IMR-90 (cell line): ENCODE measurements at places on chromosomes 1 and 21. TPM values are rescaled to one million over a fixed set of nuclear protein-coding genes. Genes with fewer than 3 reads are reported as not detected.
A peak's percentile ranks its signal among the peaks of the same experiment; 100 is the strongest.

- no peak for DNase-seq
Measured at GRCh38 chr1:74437035-74437434, 75.4 kb downstream of the LRRC53 start.

GRCh38 chr1:89356658-89357400 is 7.0 kb upstream of the GBP6 start:
- peak; percentile 38 for DNase-seq

DNA sequence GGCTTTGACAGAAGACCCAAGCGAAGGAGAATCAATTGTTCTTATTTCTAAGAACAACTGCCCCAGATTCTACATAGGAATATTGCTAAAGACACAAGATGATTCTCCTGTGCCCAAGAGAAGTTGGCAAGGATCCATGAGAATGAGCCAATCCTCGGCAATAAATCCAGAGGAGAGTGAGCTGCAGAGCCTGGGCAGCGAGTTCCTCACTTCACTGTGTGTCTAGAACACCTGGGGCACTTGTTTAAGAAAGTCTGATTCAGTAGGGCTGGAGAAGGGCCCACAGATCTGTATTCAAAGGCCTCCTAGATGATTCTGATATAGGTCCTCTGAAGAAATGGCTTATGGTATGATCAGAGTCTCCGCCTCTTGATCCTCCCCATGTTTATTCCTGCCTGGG is 31.8 kb downstream of the GADD45A start:
- peak; percentile 20 for DNase-seq

DNA sequence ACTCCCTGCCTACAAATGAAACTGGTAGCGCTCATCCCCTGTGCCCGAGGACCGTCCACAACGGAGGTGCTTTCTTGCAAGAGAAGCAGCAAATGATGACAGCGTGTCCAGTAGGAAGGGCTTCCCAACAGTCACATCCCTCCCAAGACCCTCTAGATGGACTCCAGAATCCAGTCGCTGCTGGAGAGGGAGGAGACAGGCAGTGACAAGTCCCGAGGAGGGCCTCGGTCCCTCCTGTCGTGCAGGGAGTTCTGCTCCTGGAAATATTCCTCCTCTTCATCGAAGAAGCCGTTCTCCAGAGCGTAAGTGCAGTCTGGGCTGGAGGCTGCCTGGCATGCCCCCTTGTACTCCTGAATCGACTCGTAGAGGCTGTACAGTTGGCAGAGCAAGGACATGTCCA is 20.3 kb downstream of the FAM89A start:
- no peak for DNase-seq

DNA sequence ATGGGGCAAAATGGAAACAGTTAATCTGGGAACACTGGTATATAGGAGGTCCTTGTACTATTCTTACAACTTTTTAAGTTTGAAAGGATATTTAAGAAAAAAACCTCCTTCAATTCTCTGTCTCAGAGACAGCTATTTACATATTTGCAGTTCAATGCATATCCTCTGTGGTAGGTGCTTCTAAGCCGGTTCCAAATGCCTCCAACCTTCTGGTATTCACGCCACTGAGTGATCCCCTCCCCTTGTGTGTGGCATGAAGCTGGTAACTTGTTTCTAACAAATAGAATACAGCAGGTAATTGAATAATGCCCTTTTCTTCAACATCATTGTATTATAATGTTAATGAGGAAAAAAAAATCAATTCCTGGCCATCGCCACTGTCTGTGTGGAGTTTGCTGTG is 91.2 kb downstream of the PROX1 start:
- DNase-seq, result no peak

DNA sequence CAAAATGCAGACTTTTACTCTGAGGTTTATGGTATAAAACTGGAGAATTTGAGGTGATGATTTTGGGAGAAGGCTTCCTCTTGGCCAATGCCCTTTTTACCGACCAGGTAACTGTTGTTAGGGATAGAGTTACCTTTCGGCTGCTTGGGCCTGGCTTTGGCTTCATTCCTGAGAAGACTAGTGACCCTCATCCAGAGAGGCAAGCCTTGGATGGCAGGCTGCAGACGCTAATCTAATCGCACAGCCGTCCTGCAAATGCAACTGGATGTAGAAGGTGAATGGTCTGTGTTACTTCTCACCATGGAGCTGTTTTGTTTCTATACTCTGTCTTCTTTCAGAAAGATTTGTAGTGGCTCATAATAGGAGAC is 124.6 kb downstream of the CNIH3 start:
- DNase-seq, result no peak

GRCh38 chr1:186016856-186017255 is 282.7 kb downstream of the HMCN1 start:
- no peak for DNase-seq

- no peak for DNase-seq
Measured at GRCh38 chr1:27152004-27152828, 2.7 kb downstream of the SLC9A1 start.

- DNase-seq, result peak; percentile 96
Measured at GRCh38 chr1:25022361-25023189, 92.5 kb upstream of the RUNX3 start.

DNA sequence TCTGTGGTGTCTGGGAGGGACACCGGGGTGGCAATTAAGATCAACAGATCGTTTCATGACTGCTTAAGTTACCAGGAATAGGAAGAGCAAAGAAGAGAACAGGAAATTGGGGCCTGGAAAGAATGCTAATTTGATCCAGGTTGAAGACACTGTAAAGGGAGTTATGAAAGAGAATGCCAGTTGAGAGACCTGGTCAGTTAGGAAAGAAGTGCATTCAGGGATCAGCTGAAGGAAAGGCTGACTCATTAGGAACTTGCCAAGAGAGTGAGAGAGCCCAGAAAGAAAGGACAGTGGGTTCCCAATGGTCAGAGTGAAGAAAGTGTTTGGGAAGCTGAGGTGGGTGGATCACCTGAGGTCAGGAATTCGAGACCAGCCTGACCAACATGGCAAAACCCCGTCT is 119.6 kb downstream of the UBE2U start:
- no peak for DNase-seq

GRCh38 chr1:160491017-160491416 is 32.0 kb downstream of the SLAMF6 start:
- no peak for DNase-seq

GRCh38 chr1:44684525-44684924 is 10.0 kb downstream of the ARMH1 start:
- DNase-seq, result no peak

DNA sequence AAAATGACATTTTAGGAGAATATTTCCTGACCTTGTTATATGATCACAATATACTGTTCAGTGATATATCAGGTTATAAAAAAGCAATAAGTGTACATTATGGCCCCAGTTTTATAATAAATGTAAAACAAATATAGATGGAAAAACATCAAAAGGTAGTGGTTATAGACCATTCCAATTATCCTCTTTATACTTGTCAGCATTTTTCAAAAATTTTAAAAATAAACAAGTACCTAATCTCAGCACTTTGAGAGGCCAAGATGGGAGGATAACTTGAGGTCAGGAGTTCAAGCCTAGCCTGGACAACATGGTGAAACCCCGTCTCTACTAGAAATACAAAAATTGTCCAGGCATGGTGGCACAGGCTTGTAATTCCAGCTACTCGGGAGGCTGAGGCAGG is 69.6 kb upstream of the B3GALNT2 start:
- no peak for DNase-seq

DNA sequence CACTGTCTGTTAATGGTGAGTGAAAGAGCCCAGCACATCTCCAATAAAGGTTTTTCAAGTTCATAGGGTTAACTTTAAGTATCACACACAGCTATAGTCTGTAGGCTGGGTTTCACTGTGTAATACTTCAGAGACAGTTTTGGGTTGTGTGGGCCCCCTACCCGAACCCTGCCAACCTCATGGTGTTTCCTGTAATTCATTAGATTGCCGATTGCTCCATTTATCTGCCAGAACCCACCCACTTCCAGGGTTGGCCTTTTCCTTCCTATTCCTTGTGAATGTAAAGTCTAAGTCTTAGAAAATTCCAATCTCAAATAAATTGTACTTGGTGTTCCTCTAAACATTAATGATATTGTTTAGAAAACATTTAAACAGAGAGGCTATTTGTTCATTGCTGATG is 43.6 kb downstream of the CTTNBP2NL start:
- DNase-seq, result no peak

DNA sequence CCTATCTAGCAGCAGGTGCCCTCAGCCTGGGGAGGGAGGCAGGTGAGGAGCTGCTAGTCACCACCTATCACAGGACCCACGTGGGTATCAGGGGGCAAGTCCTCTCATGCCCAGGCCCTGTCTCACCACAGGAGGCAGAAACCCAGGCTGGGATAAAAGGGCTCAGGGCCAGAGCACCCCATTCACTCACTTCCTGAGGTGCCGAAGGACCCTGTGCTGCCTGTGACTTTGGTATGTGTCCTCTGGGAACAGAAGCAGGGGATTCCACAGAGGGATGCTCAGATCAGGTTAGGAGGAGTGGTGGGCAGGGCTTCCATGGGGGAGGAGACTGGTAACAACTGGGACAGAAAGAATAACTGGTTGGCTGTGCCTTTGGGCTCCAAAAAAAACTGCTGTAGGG is at the start of gene LCE1E:
Gene LCE1E, plus strand, starts transcription at position 181 of the 400 bp plus-strand sequence. CDS start 1,043 bp downstream, outside the sequence.
- DNase-seq, result no peak

DNA sequence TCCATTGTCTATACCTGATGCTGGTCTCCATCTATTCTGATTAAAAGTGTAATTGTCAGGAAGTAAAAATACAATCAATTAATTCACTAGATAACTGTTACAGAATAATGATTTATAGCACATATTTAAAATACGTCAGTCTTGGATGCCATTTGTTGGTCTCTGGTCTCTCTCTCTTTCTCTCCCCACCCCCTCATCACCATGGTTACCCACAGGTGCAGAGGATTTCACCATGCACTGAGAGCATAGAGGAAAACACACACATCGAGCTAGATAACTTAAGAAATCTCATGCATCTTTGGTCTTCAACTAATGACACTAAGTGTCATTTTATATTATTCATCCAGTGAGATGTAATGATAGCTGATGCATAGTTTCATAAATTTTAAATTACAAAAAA is 33.4 kb downstream of the LRRC53 start:
- no peak for DNase-seq

DNA sequence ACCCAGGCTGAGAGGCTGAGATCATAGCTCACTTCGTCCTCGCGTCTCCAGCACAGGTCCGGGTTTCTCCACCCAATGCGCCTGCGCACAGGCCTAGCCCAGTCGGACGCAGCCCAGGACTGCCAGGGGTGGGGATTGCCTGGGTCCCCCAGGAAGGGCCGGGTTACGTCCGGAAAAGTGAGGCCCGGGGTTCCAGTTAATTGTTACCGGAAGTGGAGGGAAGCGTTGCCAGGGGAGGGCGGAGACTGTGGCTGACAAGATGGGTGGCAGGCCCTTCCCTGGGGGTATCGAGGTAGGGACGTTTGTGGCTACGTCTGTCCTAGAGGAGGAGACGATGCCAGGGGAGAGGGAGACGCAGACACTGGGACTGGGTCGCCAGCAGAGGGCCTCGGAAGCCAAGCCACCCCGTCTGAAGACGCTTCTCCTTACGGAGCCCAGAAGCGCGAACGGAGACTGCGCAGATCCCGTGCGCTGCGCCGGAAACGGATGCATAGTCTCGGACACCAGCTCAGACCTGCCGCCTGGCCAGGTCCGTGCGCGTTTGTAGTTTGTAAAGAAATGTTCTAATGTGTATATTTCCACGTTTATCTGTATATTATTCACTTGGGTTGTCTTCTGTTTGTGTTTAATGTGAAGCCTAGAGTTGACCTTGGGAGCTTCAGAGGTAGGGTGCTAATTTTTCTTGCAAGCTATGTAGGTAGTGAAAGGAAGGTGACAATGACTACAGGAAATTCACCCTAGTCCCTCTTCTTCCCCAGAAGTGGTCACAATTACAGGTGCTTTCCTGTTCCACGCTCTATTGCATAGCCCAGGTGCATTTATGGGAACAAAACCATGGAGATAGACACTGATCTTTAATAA is 7.3 kb downstream of the RSRP1 start:
- DNase-seq, result peak; percentile 87

DNA sequence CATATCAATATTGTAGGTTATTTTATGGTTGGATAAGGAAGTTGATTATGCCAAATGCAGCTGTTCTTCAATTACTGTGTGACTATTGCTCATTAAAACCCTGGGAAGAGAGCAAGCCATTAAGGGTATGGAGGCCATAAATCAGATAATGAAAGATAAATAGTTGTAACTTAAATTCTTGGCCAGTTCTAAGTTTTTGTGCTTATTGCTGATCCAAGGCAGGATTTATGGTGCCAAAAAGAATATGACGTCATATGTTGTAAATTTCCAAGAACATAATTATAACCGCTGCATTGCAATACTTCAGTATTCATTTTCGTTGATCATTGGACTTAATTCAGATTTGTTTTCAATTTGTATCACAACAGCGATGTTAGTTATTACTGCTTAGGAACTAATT is 211.6 kb downstream of the LRRC40 start:
- no peak for DNase-seq

DNA sequence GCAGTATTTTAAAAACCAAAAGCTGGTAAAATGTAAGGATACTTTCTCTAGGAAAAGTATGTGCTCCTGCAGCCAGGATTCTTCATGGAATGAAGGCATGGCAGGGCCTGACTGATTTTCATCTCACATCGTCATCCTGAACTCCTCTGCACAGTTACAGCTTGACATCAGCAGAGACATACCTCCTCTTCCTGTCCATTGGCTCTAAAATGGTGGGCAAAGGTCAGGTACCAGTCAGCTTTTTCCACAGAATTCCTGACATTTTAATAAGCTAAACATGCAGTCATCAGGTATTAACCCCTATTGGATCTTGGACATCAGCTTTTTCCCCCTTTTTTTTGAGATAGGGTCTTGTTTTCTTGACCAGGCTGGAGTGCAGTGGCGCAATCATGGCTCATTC is 5.8 kb downstream of the PCNT start:
- no peak for DNase-seq

- peak; percentile 62 for DNase-seq
Measured at GRCh38 chr1:97745912-97746311, 174.9 kb downstream of the DPYD start.

GRCh38 chr1:115429884-115430283 is 91.8 kb upstream of the NGF start:
- peak; percentile 72 for DNase-seq

- peak; percentile 46 for DNase-seq
Measured at GRCh38 chr1:92877792-92878191, 46.0 kb downstream of the RPL5 start.

DNA sequence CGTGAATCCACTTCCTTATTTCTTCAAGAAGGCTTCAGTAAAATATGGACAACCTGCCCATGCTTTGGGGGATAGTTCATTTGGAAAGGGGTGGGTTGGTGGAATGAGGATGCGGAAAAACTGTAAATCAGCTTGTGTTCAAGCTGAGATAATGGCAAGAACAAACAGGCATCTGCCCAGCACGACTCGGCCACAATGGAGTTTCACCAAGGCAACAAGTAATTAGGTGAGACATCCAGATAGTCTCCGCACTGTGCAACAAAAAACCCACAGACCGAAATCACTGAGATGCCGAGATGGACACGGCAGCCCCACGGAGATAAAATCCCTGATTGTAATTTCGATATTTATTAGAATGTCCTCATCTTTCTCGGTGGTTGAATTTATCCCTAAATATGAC is 455.2 kb downstream of the AJAP1 start:
- DNase-seq, result no peak

PLA2G2F gene
- polyA plus RNA-seq, result not detected in 2 replicates

ATP1A2 gene
- 0.14 and 0.15 TPM in 2 replicates for polyA plus RNA-seq

RGS1 gene
- not detected in 2 replicates for polyA plus RNA-seq

GNG12 gene
- polyA plus RNA-seq, result 74.4 and 92.3 TPM in 2 replicates

CLDN8 gene
- not detected in 2 replicates for polyA plus RNA-seq

PRPF38A gene
- 14.9 and 19.0 TPM in 2 replicates for polyA plus RNA-seq

EXO1 gene
- polyA plus RNA-seq, result 3.9 and 5.1 TPM in 2 replicates

SPATA46 gene
- not detected in 2 replicates for polyA plus RNA-seq

ATP8B2 gene
- polyA plus RNA-seq, result 79.4 and 86.1 TPM in 2 replicates

KCNJ15 gene
- polyA plus RNA-seq, result 0.07 TPM in 1 of 2 replicates, not detected in the other

LRRC7 gene
- 0.02 and 0.04 TPM in 2 replicates for polyA plus RNA-seq

RAB25 gene
- not detected in 2 replicates for polyA plus RNA-seq
